ENCODE measurements at places on chromosomes 3 and 15. TPM values are rescaled to one million over a fixed set of nuclear protein-coding genes. Genes with fewer than 3 reads are reported as not detected.

- no peak for DNase-seq
These were observed 321.7 kb downstream of the ZNF621 start for GRCh38 chr3:40846451-40846850.

Gene DLEC1
- 0.02 TPM for polyA plus RNA-seq

- no peak for DNase-seq
These were observed 3.9 kb upstream of the ZNF80 start for GRCh38 chr3:114241262-114241661.

DNA sequence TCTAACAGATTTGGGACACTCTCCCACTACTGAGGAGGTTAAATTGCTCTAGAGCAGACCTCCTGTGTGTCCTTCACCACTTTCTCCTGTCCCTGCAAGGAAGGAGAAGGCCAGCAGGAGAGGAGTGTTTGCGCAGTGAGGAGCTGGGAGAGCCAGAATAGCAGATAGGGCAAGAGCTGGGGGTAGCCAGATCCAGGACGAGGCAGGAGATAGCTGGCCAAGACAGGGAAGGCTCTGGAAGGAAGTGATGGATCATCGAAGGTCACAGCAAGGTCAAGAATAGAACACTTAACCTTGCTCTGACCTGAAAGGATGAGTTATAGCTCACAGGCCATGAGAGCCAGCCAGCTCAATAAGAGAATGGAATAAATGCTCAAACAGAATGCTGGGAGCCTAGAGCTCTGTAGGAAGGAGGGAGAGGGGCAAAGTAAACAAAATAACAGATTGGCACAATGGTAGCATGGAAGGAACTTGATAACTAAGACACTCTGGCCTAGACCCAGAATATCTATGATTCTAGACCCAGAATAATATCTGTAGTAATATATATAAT is 37.5 kb upstream of the FSIP1 start:
- DNase-seq: no peak

GRCh38 chr3:167166594-167167253 is 213.4 kb downstream of the ZBBX start:
- DNase-seq: no peak

DNA sequence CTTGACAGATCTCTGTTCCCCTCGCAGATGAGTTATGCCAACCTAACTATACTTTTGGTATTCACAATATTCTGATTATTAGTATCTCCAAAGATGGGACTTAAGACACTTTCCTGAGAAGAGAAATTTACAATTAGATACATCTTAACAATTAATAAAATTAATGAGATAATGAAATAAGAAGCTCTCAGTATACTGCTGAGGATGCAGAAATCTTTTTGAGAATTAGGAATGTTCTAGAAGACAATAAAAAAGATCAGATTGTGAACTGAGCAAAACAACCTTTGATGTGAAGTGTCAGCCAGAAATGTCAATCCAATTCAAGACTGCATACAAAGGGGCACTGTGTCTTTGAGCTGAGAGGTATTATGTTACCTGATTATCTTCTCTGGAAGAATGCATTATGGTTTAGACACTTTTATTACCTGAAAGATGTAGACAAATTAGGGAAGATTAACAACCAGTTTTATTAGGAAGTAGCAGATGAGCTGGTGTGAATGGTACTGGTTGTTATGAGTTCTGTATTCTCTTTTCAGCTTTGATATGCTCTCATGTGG is 262.9 kb downstream of the TIGIT start:
- no peak for DNase-seq

Gene CPEB1
- polyA plus RNA-seq: 2.6 TPM

- no peak for DNase-seq
These were observed 36.6 kb downstream of the ATP11B start for GRCh38 chr3:182829761-182830405.

DNA sequence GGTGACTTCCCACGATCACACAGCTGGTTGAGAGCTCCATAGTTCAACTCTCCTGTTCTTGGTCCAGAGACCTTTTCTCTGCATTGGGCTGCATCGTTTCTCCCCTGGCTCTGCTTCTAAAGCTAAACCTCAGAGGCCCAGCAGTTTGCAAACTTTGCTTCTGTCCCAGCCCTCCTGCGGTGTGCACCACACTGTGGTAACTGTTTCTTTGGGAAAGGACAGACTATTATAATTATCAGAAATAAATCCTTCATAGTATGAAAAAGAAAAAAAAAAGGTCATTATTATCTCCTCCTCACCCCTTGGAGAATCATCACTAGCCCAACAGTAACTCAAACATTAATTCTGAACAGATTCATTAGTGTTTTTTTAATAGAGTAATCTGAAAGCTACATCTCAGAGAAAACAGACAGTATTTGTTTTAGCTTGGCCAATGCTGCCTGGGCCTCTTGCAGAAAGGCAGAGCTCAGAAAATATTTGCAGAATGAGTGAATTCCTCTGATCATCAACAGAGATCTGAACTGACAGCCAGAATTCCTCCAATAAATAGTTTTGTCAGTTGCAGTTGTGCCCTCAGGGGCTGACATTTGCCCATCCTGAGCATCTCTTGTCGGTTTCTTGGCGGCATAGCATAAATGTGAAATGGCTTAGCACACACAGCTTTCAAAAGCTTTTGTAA is 52.9 kb downstream of the BFSP2 start:
- DNase-seq: no peak

Gene POPDC2
- 38.8 TPM for polyA plus RNA-seq

- DNase-seq: no peak
These were observed 17.9 kb downstream of the ATP6V1A start for GRCh38 chr3:113764698-113765097.

DNA sequence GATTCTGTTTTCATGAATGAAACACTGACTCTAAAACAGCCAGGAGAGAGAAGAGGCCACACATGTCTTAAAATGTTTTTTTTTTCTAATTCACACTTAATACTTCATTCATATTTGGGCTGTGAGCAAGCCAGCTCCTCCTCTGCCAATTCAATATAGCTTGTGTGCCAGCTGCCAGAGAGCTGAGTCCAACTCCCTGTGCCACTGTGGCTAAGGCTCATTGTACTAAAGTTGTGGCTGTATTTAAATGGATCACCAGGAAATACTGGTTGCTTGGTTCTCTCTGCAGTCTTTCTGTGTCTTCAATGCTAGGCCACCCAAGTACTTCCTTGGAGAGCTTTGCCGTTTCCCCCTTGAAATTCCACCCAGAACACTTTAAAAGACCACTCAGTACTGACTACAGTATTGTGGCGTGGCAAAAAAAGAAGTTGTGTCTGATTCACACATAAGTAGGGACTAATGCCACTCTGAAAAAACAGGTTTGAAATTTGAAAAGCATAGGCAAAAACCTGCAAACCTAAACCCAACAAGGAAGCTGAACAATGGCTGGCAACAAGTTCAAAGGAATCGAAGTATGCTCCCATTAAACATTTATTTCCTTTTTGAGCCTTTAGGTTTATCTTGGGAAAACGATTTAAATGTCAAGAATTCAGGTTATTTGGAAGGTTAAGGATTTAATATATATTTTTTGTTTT is 524.7 kb downstream of the DIPK2A start:
- DNase-seq: no peak

Gene SLC6A1
- polyA plus RNA-seq: not detected

Gene SERPINI2
- not detected for polyA plus RNA-seq

DNA sequence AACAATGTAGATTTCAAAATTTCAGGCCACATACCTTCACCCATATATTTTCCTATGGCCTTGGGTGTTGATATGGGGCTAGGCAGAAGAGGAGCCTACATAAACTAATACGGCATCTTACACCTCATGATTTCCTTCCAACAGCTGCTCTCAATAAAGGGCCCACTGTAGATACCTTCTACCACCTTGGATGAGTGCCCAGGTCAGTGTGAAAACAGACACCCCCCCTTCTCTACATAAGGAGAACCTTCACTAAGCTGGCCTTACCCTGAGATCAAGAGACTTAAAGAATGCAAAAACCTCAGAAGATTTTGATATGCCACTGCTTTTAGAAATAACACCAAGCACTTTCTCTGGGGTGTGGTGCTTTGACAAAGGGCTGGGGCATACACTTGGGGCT is 42.7 kb downstream of the SH3BP5 start:
- DNase-seq: no peak

Gene ANKRD63
- polyA plus RNA-seq: not detected

DNA sequence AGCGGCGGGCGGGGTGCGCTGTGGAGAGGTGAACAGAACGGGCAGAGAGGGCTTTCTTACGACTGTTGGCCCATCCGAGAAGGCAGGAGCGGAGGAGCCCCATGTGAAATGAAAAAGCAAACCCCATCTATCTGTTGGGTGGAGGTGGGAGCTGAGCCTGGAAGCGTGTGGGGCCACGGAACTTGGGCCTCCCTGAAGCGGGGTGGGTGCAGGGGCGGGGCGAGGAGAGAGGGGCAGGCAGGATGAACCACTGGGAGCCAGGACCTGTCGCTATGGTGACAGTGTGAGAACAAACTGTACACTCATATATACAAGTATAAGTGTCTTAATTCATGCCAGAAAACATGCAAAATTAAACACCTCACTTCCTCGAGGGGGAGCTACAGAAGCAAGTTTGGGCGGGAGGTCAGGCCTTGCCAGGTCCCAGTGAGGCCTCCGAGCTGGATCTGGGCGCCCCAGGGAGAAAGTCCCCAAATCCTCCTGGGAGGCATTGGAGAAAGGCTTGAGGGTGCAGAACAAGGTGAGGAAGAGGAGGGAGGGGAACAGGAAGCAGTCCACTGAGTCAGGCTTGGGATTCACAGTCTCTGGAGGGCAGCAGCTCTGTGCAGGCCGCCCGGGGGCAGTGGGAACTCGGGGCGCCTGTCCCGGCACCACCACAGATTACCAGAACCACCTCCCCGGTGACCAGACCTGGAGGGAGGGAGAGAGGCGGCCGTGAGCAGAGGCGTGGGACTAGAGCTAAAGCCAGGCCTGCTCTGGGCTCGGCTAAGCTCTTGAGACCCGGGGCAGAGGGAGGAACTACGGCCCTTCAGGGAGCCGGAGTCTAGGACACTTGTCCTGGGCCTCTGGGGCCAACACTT is 34.8 kb downstream of the RBPMS2 start:
- DNase-seq: peak; percentile 42

GRCh38 chr3:29408676-29409075 is 127.8 kb downstream of the RBMS3 start:
- no peak for DNase-seq

- DNase-seq: no peak
These were observed 14.9 kb downstream of the EIF2AK4 start for GRCh38 chr15:39948817-39949216.

Gene CDC25A
- polyA plus RNA-seq: 3.8 TPM

Gene MRPL46
- 33.8 TPM for polyA plus RNA-seq

DNA sequence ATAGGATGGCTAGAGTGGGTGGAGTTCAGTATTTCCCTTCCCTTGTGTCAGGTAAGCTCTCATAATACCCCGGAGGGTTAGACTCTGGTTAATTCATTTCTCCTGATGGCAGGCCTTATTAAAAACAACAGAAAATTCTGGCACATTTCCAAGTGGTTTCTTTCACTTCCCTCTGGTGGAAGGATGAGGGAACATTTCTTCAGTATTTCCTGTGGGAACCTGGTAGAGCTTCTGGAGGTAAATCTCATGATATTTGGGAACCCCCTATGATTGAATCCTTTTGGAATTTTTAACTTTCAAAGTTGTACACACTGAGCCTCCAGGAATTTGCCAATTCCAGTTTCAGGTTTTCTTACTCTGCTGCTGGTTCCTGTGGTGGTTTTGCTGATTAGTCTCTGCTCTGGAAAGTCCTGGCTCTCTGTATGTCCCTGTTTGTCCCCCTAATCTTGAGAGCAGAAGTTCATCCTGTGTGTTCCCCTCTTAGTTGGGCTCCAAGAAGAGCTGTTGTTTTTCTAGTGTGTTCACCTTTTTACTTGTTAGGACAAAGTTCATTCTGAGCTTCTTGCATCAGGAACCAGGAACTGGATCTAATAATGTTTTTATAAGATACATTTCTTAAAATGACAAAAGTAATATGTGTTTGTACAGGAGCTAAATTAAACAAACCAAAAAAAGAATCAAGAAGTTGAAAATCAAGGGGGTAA is 12.1 kb downstream of the CHRNA7 start:
- DNase-seq: peak; percentile 51

DNA sequence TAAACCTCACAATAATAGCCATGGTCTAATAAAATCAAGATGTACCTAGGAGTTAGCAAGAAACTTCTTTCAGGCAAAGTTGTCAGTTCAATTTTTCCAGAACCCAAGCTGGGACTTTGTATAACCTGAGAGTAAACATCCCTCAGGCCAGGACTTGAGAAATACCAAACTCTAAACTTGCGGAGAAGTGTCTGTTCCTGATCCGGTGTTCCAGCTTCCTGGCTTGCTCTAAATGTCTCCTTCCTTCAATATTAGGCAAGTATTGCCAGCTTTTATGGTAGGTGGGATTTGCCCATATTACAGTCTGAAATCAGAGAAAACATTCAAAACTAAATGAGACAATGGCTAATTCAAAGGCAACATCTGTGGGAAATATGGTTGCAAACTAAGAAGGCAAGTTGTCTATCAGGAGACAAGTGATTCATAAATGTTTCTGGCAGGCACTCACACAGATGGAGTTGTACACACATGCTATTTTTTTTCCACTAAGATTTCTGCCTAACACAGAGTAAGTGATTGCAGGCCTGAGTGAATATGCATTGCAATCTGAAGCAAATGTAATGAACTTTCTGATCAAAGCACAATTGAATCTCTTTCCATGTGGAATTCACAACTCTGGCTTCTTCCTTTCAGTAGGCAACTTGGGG is 88.3 kb upstream of the COL8A1 start:
- no peak for DNase-seq

Gene MUC20
- polyA plus RNA-seq: 0.31 TPM

Measured in SK-N-SH (cell line).